EH (cell line): ENCODE measurements at places on chromosomes 13 and 19.

GRCh38 chr13:77833331-77833863, 85.2 kb downstream of the EDNRB start:
- DNase-seq: no peak

DNA sequence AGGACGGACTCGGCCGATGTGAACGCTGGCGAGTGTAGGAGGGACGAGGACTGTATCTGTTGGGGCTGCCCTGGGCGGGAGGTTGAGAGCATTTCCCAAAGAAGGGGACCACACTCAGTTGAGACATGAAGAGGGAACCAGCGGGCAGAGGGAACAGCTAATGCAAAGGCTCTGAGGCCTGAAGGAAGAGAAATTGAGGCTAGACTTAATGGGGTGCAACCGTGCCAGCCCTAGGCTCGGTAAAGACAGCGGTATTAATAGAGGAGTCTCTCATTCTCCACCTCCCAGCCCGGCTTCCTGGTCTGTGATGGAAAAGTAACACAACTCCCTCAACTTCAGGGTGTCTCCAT, 1.1 kb downstream of the MPV17L2 start:
- DNase-seq: no peak

- no peak for DNase-seq
Measured at GRCh38 chr13:73338389-73338788, 279.6 kb downstream of the KLF5 start.

DNA sequence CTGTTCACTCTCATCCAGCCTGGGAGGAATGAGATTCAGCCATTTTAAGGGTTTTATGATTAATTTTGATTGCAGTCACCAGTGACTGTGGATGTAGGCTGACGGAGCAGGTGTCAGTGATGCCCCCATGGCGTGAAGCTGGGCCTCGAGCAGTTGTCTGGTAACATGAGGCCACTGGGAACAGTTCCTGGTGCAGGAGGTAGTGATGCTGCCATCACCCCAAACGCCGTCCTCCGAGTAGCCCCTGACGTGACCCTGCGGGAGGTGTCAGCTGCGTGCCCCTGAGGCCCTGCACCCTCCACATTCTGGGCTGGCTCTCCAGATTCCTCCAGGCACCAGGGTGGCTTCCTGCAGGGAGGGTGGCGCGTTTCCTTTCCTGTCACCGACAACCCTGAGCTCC, 277.2 kb downstream of the TEX29 start:
- DNase-seq: no peak
